ENCODE measurements at places on chromosomes 1 and 21.

- no peak for DNase-seq
These were observed 58.5 kb downstream of the ATF6 start for GRCh38 chr1:161824618-161825017.

DNA sequence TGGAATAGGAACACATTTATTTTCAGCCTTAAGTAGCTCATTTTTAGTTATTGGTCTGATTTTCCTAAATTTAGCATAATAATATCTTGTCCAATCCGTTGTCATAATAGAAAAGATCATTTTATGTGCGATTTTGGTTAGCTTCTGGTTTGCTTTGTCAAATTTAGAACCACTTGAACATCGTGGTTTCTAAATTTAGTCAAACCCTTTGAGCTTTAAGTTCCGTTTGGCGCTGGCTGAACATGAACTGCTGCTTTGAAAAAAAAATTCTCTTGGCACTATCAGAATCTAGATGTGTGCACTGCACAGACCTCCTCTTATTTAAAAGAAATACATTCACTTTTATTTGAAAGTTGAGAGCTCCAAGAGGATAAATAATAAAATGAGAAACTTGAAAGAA is 370.6 kb downstream of the PTPRC start:
- no peak for DNase-seq

DNA sequence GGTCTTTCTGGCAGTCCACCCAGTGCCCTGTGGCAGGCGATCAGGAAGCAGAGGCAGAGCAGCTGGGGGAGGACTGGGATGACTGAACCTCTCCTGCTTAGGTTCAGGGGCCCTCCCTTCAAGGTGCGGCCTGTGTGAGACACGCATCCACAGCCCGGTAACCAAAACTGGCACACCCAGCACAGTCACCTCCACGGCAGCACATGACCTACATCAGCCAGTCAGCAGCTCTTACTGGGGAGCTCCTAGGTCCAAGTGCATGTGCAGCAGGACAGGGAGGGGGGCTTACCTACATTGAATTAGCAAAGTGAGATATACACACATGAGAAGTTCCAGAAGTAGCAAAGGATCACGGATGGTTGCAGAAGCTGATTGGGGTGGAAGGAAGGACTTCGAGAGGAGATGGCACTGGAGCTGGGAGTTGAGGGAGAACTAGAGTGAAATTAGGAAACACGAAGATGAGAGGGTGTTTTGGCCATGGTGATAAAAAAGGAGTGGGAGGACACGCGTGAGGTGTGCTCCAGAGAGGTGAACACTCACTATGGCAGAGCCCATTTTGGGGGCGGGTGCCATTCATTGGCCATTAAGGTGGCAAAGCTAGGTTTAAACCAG is 51.4 kb upstream of the IRF2BP2 start:
- no peak for DNase-seq

DNA sequence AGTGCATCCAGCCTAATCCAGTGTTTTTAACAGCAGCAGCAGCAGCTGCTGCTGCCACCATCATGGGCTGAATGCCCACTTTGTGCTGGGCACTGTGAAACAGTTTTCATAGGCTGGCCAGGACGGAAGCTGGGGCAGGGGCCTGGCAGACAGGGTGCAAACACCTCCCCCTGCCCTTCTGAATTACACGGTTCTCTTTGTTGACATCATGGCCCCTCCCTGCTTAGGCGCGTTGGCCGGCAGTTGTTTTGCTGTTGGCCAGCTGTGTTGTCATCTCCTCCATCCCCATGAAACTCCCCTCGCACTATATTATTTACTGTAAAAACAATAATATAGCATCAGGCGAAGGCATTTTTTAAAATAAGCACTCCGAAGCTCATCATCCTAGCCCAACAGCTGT is 33.1 kb downstream of the PTPRU start:
- DNase-seq, result no peak

- DNase-seq, result peak; percentile 38
These were observed 6.8 kb upstream of the IL24 start for GRCh38 chr1:206890125-206891060.
